ENCODE measurements at places on chromosomes 4 and X.

GRCh38 chr4:14868426-14869395 is 133.6 kb upstream of the CPEB2 start:
- DNase-seq = no peak

GRCh38 chrX:102744307-102744706 is 23.8 kb downstream of the GPRASP3 start:
- no peak for DNase-seq

DNA sequence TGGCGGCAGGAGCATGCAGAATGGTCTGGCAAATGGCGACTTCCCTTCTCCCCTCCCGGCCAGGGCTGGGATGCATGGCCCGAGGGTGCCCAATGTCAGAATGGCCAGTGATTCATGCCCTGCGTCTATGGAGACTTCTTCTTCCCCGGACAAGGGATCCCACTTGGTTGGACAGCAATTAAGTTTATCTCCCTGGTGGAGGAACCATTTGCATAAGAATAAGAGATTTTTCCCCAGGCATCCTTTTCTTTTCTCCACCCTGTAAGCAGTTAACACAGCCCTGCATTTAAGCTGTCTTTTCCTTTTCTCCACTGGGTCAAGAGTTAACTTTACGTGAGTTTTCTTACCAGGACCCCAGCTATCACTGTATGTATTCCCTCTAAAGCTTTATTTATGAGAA is 856.6 kb downstream of the GLUD2 start:
- DNase-seq = no peak

- DNase-seq = no peak
These were observed 1530.9 kb upstream of the PABPC4L start for GRCh38 chr4:135732448-135732847.

DNA sequence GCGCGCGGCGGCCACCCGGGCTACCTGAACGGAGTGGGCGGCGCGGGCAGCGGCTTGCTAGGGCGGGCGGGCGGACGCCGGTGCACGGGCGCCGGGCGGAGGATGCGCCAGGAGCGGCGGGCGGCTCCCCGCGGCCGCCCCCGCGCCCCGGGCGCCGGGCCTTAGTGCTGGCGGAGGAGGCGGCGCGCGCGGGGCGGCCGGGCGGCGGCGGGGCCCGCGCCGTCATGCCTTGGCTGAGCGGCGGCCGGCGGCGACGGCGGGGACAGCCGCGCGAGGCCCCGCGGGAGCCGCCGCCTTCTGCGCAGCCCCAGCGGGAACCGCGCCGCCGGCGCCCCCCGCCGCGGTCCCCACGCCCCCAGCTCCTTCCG is 48.2 kb downstream of the CLDN34 start:
- DNase-seq = no peak

DNA sequence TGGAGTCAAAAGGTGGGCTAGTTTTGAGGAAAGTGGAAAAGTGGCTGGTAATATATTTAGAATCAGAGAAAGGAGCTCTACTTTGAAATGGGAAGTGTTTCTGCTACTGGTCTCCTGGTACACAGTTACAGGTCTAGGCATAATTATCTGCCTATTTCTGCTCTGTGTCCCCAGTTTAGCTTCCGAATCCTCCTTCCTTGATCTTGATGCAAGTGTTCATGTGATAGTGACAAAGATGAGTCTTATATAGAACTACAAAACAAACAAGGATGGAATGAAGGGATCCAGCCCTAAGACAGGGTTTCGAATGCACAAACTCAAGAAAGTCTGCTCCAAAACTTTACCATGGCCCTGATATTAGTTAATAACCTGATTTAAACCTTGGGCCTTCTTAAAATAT is 580.2 kb downstream of the INPP4B start:
- no peak for DNase-seq

- no peak for DNase-seq
These were observed 55.7 kb downstream of the TBC1D14 start for GRCh38 chr4:6965329-6965728.

- no peak for DNase-seq
These were observed 26.2 kb downstream of the ATXN3L start for GRCh38 chrX:13293700-13294099.

- DNase-seq = peak; percentile 47
These were observed 2092.4 kb upstream of the TENM3 start for GRCh38 chr4:180150818-180151217.

Data from RKO (cell line).